CD14-positive monocyte (primary cell): ENCODE measurements at places on chromosomes 16 and 17. TPM values are rescaled to one million over a fixed set of nuclear protein-coding genes. Genes with fewer than 3 reads are reported as not detected.
A peak's percentile ranks its signal among the peaks of the same experiment; 100 is the strongest.

The HS3ST3A1 gene
- not detected for polyA plus RNA-seq

DNA sequence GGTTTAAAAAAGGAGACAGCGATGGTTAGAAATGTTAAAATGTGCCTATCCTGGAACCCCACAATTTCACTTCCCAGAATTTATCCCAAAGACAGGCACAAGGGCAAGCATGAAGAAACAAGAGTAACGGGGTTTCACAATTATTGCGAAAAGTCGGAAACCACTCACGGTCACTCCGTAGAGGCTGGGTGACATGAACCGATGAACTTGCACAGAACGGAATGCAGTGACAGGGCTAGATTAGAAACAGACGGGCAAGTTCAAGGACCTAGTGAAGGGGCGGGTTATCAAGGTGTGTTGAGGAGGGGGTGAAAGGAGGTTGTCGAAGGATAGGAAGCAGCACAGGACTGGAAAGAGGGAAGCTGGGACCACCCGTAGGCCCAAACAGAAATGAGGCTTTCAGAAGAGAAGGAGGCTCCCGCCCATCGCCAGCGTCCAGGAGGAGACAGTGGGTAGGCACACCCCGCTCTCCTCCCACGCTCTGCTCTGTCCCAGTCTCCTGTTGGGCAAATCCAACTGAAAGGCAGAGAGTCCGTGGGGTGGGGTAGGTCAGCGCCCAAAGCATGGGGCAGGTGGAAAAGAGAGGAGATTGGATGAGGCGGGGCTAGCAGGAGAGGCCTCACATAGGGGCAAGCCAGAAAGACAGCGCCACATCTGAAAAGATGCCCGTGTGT is 47.4 kb upstream of the JPH3 start:
- DNase-seq: peak; percentile 87
- H3K4me3 ChIP-seq: no peak overlapping the region
- H3K36me3 ChIP-seq: no peaks in the 10 kb centered on the region
- H3K27ac ChIP-seq: peak overlapping the region; percentile 93
- peaks cover 37% of the 10 kb centered on the region for H3K4me1 ChIP-seq

The SNAI3 gene
- polyA plus RNA-seq: 5.3 TPM

DNA sequence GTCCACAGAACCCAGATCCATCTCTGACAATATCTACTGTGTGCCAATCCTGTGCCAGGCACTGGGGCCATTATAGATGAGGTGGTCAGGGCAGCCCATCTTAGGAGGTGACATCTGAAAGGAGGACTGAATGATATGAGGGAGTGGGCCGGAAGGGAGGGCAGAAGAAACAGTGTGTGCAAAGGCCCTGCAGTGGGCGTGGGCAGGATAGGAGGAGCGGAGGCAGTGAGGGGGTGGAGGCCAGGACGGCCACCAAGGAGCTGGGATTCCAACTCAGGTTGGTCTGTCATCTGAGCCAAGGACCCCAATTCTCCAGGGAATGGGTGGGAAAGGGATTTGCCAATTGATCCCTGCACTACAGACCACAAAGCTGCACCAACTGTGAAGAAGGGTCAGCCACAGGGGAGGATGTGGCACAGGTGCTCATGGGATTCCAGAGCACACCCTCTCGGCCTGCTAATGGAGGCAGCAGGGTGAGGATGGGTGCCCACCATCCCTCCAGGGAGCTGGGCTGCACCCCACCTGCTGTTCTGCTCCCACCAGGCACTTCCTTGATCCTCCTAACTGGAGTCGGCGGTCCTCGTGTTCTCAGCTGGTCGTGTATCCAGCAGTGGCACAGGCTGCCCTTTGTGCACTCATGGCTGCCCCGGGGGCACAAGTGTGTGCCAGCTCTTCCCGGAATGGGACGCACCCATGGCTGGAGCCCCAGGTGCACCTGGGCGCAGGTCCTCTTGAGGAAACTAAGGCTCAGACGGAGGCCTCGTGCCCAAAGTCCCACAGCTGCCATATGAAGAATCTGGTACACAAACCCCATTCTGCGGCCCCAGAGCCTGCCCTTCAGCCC is 9.6 kb downstream of the SREBF1 start:
- no peaks in the 10 kb centered on the region for H3K27me3 ChIP-seq
- no peak overlapping the region for H3K27ac ChIP-seq
- H3K4me1 ChIP-seq: peaks cover 46% of the 10 kb centered on the region
- H3K4me3 ChIP-seq: no peak overlapping the region
- no peak for DNase-seq

DNA sequence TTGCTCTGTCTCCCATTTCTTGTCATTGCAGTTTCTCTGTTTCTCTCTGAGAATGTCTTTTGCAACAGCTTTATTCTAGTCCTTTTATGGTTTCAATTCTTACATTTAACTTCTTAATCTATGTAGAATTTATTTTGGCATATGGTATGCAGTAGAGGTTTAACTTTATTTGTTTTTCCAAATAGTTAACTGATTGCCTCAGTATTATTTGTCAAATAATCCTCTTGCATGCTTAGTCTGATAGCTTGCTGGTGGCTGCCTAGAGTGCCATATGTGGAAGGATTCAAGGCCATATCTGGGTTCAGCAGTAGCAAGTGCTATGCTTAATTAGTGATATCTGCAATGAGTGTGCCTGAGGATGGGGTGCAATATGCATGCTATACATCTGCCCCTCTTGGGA is 6.9 kb downstream of the SNTB2 start:
- H3K4me3 ChIP-seq: no peak overlapping the region
- no peak for DNase-seq
- no peak overlapping the region for H3K27ac ChIP-seq
- H3K27me3 ChIP-seq: peaks cover 22% of the 10 kb centered on the region
- H3K4me1 ChIP-seq: peaks cover 11% of the 10 kb centered on the region
- no peaks in the 10 kb centered on the region for H3K36me3 ChIP-seq

DNA sequence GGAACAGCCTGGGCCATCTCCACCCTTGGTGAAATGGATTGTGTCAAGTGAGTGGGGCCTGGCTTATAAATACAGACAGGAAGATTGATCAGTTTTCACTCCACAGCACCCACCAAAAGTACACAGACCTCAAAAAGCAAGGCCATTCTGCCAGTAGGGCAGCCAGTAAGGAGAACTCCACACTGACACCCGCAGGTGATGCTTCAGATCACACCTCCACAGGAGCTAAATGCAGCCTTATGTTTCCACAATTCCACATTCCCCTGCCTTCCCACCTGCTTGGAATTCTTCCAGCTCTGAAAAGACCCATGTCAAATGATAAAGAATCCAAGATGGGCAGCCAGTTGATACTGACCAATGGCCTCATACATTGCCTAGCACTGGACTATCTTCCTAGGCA is 191.1 kb downstream of the ZFHX3 start:
- H3K27me3 ChIP-seq: no peaks in the 10 kb centered on the region
- peaks cover 34% of the 10 kb centered on the region for H3K4me1 ChIP-seq
- H3K27ac ChIP-seq: no peak overlapping the region
- no peak overlapping the region for H3K4me3 ChIP-seq
- no peaks in the 10 kb centered on the region for H3K36me3 ChIP-seq

DNA sequence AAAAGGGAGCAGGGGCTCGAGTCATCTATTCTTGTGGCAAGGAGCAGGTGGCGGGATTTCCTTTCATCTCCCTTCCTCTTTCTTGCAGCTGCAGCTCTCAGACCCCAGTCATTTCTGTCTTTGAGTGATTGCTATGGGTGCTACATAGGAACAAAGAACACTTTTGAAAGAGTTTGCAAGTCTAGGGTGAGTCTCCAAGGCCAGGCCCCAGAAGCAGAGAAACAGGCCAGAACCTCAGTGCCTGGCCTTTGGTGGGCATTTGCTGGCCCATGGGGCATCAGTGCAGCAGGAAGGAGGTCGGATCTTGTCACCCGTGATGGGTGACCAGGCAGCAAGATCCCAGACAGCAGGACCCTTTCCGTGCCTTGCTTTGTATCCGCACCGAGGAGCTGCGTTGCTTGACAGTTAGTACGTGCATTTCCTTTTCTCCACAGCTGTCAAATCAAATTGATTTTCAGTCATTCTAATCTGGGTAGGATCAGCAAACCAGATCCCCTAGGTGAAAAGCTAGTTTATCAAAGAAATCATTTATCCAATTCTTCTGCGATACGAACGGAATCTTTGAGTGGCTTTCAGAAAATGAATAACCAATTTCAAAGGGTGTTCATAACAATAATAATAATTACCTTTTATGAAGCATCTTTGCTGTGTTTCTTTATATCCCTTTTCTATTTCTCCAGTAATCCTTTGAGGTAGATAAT is 244.6 kb upstream of the MAF start:
- DNase-seq: no peak
- H3K4me3 ChIP-seq: no peak overlapping the region
- H3K27ac ChIP-seq: no peak overlapping the region
- H3K36me3 ChIP-seq: no peaks in the 10 kb centered on the region
- H3K4me1 ChIP-seq: no peaks in the 10 kb centered on the region
- H3K27me3 ChIP-seq: no peaks in the 10 kb centered on the region
